ENCODE measurements at places on chromosomes 3 and 15. TPM values are rescaled to one million over a fixed set of nuclear protein-coding genes. Genes with fewer than 3 reads are reported as not detected.

The SAXO2 gene
- 10.2 TPM for total RNA-seq

The GPR149 gene
- total RNA-seq = not detected

The ZNF280D gene
- total RNA-seq = 116 TPM

The JMJD7 gene
- total RNA-seq = 27.2 TPM

The COX5A gene
- total RNA-seq = 70.5 TPM

The ATP13A3 gene
- 43.3 TPM for total RNA-seq

The TEX9 gene
- 22.8 TPM for total RNA-seq

The SOX14 gene
- total RNA-seq = 0.14 TPM

The ARNT2 gene
- 3.5 TPM for total RNA-seq

The AMOTL2 gene
- 55.9 TPM for total RNA-seq

The GABRB3 gene
- 6.2 TPM for total RNA-seq

The HHATL gene
- total RNA-seq = not detected

GRCh38 chr3:124764746-124765145 lies 34.5 kb downstream of the UMPS start:
- DNase-seq = peak; percentile 15
- no peaks in the 10 kb centered on the region for H3K36me3 ChIP-seq
- H3K4me1 ChIP-seq = no peaks in the 10 kb centered on the region
- H3K27me3 ChIP-seq = no peaks in the 10 kb centered on the region
- no peak overlapping the region for H3K27ac ChIP-seq
- no peak overlapping the region for H3K4me3 ChIP-seq

DNA sequence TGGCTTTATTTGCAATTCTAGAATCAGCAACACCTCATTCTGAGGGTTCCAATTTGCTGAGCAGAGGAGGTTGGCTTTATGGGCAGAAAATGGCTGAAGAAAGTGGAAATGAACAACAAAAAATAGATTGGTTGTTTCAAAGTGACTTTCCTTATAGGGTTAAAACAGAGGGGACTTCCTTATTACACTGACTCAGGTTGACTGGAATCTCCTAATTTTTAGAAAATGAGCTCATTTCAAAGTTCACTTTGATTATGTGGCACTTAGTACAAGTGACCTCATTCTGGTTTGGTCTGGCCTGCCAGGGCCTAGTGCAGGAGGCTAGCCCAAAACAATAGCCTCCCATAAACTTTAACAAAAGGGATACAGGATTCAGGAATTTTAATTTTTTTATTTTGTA lies 41.4 kb downstream of the NFKBIZ start:
- H3K4me1 ChIP-seq = no peaks in the 10 kb centered on the region
- no peaks in the 10 kb centered on the region for H3K27me3 ChIP-seq
- no peaks in the 10 kb centered on the region for H3K36me3 ChIP-seq
- no peak for DNase-seq

DNA sequence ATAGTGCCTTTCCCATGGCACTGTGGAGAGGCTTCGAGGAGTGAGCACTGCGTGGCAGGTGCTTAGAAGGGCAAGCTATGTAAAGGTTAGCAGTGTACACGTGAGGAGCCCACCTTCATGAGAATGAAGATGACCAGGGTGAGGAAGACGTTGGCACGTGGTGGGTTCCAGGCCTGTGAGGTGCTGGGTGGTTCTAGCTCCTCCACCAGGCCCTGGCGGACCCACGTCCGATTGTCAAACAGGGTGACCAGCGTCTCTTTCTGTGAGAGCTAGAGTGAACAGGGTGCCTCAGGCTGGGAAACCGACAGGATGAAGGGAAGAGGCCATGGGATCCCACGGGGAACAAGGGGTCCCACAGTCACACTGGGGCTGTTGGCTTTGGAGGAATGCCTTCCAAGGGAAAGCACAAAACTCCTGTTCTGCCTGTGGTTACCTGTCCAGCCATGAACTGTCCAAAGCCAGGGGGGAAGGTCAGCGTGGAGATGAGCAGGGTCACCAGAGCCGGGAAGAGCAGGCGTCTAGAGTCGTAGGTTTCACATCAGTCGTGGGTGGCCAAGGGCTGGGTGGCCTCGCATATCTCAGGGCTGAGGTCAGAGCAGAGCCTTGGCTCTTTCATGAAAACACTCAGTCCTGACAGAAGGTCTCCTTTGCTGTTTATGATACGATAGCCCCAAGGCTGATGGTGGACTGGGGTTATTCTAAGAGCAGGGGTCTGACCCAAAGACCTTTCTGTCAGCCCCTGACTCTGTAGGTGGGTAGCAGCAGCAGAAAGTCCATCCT lies 6.0 kb downstream of the CLCN2 start:
- DNase-seq = no peak
- peaks cover 5% of the 10 kb centered on the region for H3K4me1 ChIP-seq
- no peak overlapping the region for H3K27ac ChIP-seq

DNA sequence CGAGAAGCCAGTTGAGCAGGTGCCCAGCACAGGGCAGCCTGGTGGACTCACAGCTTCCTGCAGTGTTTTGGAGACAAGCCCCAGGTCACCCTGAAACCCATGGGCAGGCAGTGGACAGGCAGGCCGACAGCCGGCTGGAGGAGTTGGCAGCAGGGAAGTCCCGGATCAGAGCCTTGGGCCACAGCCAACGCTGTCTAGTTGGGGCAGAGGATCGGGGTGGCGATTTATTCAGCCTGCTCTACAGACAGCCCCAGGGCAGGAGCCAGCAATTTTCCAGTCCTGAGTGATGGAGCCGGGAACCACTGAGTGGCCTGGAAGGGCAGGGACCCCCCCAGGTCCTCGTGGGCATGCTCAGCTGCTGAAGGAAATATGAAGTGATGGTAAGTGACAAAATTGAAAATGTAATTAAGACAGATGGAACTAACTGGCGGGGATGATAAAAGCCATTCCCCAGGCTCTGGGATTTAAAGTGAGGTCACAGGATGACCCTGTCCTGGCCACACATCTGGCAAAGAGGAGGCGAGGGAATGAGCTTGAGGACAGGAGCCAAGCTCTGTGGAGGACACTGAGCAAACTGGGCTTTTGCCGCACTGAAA lies 34.4 kb upstream of the TBC1D21 start:
- H3K27ac ChIP-seq = no peak overlapping the region
- DNase-seq = peak; percentile 22
- no peak overlapping the region for H3K4me3 ChIP-seq
- no peaks in the 10 kb centered on the region for H3K4me1 ChIP-seq
- H3K27me3 ChIP-seq = no peaks in the 10 kb centered on the region

DNA sequence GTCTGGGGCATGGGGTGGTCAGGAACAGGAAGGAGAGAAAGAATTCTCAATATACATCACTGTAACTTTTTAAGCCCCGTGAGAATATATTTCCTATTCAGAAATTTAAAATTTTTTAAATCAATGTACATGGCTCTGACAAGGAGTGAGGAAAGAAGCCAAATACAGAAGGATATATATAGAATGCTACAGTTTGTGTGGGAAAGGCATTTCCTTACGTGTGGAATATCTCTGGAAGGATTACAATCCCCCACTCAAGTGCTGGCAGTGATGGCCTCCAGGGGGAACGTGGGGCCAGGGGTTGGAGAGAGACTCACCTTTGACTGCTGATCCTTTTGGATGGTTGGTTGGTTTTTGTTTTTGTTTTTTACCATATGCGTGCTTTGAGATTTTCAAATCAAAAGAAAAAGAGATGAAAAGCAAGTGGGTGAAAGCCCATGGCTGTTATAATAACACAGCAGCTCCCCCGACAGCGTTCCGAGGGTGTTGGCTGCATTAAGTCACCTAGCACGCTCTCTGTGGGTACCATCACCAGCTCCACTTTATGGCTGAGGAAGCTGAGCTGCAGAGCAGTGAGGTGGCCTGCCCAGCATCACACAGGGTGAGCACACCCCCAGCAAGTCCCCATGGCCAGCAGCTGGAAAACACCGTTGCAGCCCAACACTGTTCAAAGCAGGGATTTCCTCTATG lies 39.9 kb downstream of the TPRA1 start:
- no peaks in the 10 kb centered on the region for H3K4me1 ChIP-seq
- H3K4me3 ChIP-seq = no peak overlapping the region
- DNase-seq = no peak
- H3K27me3 ChIP-seq = no peaks in the 10 kb centered on the region
- no peak overlapping the region for H3K27ac ChIP-seq

DNA sequence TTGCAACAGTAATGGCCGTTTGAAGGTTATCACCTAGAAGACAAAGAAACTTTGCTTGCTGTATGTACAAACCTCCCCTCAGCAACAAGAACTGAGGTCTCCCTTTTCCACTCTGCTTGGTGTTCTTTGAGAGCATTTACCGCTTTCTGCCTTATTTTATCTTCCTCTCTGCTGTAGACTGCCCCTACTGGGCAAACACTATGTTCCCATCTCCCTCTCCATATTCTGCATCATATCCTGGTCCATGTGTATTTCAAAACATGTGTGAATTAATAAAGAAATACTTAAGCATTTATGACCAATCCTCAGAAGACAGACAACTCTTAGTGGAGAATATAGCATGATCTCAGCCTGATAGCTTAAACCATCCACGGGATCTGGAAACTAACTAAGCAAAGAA lies 64.4 kb downstream of the ATP13A5 start:
- H3K4me3 ChIP-seq = no peak overlapping the region
- no peaks in the 10 kb centered on the region for H3K36me3 ChIP-seq
- H3K27ac ChIP-seq = no peak overlapping the region
- H3K4me1 ChIP-seq = no peaks in the 10 kb centered on the region
- no peaks in the 10 kb centered on the region for H3K27me3 ChIP-seq

DNA sequence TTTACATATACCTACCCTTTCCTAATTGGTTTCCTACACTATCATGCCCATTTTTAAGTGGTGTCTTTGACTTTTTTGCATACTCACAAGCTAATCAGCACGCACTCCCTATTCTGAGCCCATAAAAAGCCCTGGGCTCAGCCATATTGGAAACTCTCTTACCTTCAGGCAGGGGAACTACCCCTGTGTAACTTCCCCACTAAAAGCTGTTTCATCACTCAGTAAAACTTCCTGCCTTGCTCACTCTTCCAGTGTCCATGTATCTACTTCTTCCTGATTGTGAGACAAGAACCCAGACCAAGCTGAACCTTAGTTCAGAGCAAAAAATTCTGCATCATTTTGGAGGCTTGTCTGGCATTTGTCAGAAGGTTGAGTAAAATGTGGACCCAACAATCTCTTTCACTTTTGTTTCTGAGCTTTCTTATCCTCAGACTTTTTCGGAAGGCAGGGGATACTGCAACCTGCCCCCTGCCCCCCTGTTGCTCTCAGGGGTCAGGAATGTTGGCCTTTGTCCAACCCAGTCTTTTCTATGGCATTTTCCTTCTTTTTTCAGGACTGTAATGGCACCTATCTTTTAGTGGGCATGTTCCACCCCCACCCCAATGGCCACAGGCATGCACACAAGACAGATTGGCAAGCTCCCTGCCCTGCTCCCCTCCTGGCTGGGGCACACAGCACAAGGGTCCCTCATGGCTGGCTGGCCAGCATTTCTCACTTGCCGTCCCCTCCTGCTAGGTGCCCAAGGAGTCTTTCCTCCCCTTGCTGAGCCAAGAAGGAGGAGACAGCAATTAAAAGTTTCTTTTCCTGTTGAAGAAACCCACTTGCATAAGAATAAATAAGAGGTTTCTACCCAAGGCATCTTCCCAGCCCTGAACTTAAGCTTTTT lies 26.3 kb upstream of the TMEM45A start:
- no peaks in the 10 kb centered on the region for H3K27me3 ChIP-seq
- H3K4me1 ChIP-seq = no peaks in the 10 kb centered on the region
- H3K27ac ChIP-seq = no peak overlapping the region
- H3K36me3 ChIP-seq = no peaks in the 10 kb centered on the region

DNA sequence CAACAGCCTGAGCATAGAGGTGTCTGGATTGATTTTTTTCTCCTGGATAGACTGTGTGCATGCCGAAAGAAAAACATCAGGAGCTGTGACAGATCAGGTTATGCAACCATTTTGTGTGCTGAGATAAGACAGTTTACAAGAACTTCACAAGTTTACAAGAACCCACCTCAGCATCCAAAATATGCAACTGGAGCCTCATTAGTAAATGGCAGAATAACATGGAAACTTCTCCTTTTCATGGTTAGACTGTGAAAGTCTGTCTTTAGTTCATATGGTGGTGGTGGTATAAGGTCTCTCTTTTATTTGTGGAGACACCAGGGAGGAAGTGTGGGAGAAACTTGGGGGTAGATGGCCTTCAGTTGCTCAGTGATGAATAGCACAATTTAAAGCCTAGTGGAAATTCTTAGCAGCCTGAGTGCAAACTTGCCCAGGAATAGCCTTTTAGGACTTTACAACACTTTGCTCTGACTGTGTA lies 3.7 kb upstream of the ZNF609 start:
- peak overlapping the region; percentile 37 for H3K27ac ChIP-seq
- peaks cover 9% of the 10 kb centered on the region for H3K4me1 ChIP-seq
- DNase-seq = no peak
- H3K27me3 ChIP-seq = no peaks in the 10 kb centered on the region

DNA sequence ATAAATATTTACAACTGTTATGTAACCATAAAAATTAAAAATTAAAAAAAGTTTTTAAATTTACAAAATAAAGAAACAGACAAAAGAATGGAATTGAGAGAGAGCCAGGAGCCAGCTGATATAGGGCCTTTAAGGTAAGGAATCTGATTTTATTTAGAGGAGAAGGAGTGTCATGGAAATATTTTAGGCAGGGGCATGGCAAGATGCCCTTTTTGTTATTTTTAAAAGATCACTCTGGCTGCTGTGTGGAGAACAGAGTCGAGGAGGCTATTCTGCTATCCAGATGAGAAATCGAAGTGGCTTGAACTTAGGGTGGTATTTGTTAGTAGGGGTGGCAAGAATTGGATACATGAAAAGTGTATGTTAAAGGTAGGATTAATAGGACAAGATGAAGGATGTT lies 9.1 kb upstream of the ADAMTS9 start:
- no peaks in the 10 kb centered on the region for H3K4me1 ChIP-seq
- H3K27me3 ChIP-seq = no peaks in the 10 kb centered on the region
- no peak for DNase-seq
- H3K36me3 ChIP-seq = no peaks in the 10 kb centered on the region

DNA sequence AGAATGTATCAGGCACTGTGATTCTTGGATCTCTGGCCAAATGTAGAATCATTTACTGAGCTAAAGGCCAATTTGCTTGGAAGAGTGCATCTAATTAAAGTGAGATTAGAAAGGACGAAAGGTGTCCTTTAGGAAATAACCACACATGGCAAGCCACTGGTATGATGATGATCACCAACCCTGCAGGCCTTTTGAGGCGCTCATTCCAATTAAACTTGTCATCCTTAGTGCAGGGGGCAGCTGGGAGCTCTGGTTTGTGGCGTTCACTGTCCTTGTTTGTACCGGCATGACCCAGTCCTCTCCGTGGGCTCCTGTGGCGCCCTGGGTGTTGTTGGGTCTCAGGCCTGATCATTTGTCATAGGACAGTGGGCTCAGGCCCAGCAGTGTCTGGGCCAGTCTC lies 11.0 kb downstream of the LIMD1 start:
- H3K36me3 ChIP-seq = no peaks in the 10 kb centered on the region
- H3K4me1 ChIP-seq = peaks cover 3% of the 10 kb centered on the region
- DNase-seq = no peak
- no peaks in the 10 kb centered on the region for H3K27me3 ChIP-seq
- H3K27ac ChIP-seq = peak overlapping the region; percentile 77

- no peak overlapping the region for H3K27ac ChIP-seq
- H3K36me3 ChIP-seq = no peaks in the 10 kb centered on the region
- H3K4me1 ChIP-seq = no peaks in the 10 kb centered on the region
- no peaks in the 10 kb centered on the region for H3K27me3 ChIP-seq
- DNase-seq = no peak
Measured at GRCh38 chr15:60582370-60583036, 103.6 kb upstream of the ICE2 start.

GRCh38 chr15:78928616-78929093 lies 16.2 kb downstream of the CTSH start:
- H3K27me3 ChIP-seq = no peaks in the 10 kb centered on the region
- H3K27ac ChIP-seq = no peak overlapping the region
- H3K36me3 ChIP-seq = no peaks in the 10 kb centered on the region
- H3K4me1 ChIP-seq = no peaks in the 10 kb centered on the region
- no peak overlapping the region for H3K4me3 ChIP-seq

- no peak overlapping the region for H3K4me3 ChIP-seq
- no peaks in the 10 kb centered on the region for H3K36me3 ChIP-seq
- peak; percentile 31 for DNase-seq
- H3K27me3 ChIP-seq = no peaks in the 10 kb centered on the region
- H3K27ac ChIP-seq = peak overlapping the region; percentile 22
- no peaks in the 10 kb centered on the region for H3K4me1 ChIP-seq
Measured at GRCh38 chr3:197309528-197310361, 11.3 kb upstream of the DLG1 start.

Data from uterus (tissue), 4 donors.